ENCODE measurements at places on chromosomes 6 and 20.

GRCh38 chr6:38871741-38872568 is 156.8 kb downstream of the DNAH8 start:
- peak; percentile 24 for DNase-seq

GRCh38 chr6:132683543-132683942 is 24.6 kb upstream of the TAAR1 start:
- no peak for DNase-seq

GRCh38 chr6:117451671-117452070 is 25.9 kb upstream of the ROS1 start:
- no peak for DNase-seq

GRCh38 chr6:29525311-29525639 is 34.3 kb downstream of the UBD start:
- DNase-seq = no peak

DNA sequence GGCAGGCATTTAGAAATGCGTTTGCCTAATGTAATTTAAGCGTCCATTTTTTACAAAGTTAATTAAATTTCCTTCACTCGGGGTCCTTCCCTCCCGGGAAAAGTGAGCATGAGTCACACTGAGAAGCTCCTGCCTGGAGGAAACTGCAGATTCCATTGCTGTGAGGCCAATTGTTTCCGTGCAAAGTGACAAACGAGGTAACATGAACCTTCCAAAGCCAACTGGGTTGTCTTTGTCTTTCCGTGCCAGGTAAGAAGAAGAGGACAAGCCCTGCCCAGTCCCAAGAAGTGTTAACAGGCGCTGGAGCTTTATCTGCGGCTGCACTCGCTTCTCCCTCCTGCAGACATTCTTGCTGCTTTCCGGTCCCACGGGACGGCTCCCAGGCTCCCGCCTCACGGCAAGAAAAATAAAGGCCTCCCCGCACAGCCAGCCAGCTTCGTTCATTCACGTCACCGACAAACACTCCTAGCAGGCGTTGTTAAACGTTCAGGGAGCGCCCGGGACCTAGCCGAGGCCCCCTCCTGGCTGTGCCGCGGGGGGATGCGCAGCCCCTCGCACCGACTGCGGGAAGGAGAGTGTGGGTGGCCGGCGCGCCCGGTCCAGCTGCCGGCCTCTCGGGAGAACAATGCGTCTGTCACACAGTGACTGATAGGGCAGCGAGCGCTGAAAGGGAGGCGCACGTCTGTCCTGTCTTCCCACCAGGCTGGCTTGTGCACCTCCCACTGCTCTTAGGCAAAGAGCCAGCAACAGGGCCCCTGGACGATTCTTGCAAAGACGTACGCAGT is 61.5 kb upstream of the HDDC2 start:
- no peak for DNase-seq

- no peak for DNase-seq
Measured at GRCh38 chr6:141618180-141618581, 514.5 kb upstream of the GJE1 start.

GRCh38 chr6:127120023-127120786 is 1.7 kb downstream of the RSPO3 start:
- no peak for DNase-seq

- DNase-seq = no peak
Measured at GRCh38 chr20:42484335-42484734, 705.4 kb downstream of the PTPRT start.

DNA sequence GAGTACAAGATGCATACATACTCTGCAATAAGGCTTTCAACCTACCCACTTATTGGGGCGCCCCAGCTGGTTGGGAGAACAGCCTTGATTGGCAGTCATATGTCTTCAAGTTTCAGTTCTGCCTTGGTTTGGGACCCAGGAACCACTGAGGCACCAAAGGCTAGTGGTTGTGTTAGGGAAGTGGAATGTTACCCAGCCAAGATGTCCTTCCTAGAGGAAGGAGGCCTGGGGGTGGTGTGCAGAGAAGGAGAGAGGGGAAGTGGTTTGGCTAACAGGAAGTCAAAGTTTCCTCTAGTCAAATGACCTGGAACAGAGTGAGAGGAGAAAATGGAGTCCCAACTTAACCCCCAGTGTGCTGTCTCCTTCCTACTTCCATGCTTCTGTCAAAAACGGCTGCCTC is 59.4 kb downstream of the CD164 start:
- no peak for DNase-seq

GRCh38 chr20:5495939-5496338 is 179.2 kb upstream of the PROKR2 start:
- no peak for DNase-seq

GRCh38 chr20:47862574-47863240 is 77.4 kb upstream of the SULF2 start:
- DNase-seq = no peak

- DNase-seq = no peak
Measured at GRCh38 chr20:61569825-61570224, 317.8 kb downstream of the CDH4 start.

- no peak for DNase-seq
Measured at GRCh38 chr6:108156938-108157233, 8.9 kb upstream of the NR2E1 start.

GRCh38 chr6:159899994-159900745 is 9.4 kb downstream of the MAS1 start:
- DNase-seq = no peak

DNA sequence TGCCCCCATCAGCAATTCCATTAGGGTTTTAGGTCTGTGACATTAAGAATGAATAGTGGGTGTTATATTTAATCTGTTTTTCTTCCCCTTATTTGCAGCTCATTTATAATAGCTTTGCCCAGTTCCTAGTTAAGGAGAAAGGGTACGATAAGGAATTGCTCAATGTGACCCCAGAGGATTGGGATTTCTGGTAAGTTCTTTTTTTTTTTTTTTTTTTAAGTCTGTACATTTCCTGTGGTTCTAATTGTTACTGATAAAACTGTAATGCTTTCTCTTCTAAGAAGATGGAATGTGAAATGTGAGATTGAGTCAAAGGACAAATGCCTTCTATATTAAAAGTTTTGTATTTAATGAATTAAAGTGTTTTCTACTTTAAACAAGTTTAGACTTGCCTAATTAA is 5.5 kb downstream of the NT5DC1 start:
- no peak for DNase-seq

DNA sequence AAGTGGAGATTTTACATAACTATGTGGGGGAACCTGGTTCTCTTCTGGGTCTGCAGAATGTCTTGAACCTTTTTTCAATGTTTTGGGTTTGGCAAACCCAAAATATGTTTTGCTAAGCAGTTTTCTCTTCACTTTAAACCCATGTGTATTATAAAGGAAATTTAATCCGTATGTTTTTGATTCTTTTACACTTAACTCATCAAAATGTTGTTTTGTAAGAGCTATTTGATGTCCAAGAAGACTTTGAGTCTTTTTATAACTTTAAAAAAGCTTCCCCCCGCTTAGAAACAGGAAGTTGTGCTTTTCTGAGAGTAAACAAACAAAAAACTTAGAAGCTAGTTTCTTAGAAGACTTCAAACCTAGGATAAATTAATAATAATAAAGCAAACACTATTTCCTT is 81.9 kb upstream of the CEP162 start:
- DNase-seq = no peak

DNA sequence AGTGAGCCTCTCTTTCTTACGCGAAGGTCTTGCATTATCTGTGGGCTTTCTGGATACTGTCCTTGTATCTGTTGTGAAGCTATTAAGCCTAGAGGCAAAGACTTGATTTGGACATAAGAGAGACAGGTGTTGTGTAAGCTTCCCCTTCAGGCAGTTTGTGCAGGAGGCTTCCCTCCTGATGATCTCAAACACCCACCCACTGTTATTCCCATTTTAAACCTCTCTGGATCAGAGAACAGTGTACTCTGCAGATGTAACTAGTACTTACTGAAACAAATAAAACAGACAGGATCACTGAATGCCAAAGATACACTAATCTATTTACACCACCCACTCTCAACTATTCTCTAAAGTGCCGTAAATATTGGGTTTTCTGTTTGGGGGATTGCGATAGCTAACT is 113.8 kb upstream of the RAB32 start:
- DNase-seq = no peak

DNA sequence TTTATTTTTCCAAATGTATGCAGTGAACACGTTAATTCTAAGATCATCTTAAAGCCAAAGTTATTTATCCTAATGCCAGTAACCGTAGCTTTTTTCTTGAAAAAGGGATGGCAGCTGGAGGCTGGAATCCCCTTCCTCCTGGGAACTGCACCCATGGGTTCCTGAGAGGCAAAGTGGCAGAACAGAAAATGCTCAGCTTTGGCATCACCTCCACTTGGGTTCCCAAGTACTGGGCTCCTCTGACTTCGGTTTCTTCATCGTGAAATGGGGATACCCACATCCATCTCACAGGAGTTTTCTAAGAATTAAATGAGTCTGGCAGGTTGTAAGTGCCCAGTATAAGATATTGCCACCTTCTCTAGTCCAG is 6.2 kb upstream of the DDX43 start:
- no peak for DNase-seq

GRCh38 chr6:138654715-138655634 is 118.6 kb upstream of the CCDC28A start:
- no peak for DNase-seq

- DNase-seq = no peak
Measured at GRCh38 chr6:45736134-45736533, 279.5 kb downstream of the CLIC5 start.

DNA sequence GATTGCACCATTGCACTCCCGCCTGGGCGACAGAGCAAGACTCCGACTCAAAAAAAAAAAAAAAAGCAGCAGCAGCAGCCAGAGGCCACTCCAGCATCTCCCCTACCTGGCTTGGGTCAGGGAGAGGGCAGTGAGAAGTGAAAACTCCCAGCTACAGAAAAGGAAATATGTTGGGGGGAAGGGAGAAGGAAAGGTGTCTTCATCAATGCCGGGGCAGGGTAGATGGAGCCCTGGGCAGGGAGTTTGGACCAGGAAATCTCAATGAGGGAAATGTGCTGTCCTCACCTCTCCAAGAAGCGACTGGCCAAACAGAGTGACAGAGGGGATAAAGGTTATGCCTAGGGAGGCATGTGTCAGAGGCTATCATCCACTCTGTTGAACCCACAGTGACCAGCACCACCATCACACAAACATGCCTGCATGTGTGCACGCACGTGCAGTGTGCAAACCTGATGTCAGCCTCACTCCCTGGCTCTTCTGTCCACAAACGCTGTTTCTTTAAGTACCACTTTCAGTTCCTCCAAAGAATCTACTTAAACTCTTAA is 887 bp upstream of the AIF1 start:
- DNase-seq = no peak

- no peak for DNase-seq
Measured at GRCh38 chr20:59932616-59933295, 681 bp downstream of the SYCP2 start.

GRCh38 chr6:101396548-101397173 is 3.2 kb downstream of the GRIK2 start:
- DNase-seq = no peak

DNA sequence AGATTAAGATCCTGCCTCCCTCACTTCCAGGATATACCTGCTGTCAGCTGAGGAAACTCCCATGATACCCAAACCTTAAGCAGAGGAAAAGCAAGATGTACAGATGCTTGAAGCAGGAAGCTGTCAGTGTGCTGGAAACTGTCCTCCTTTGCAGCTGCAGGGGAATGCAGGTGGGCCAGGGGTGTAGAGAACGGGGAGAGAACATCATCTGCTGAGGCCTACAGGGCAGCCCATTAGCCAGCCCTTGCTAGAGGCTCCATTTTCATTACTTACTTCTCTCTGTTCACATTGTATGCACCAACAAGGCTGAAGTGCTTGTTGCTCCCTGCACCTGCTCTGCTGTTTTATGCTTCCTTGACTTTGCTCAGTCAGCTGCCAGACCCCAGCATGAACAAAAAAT is 119.1 kb downstream of the PRND start:
- no peak for DNase-seq
